Transverse colon (tissue), 4 donors: ENCODE measurements at places on chromosomes 6 and 20. TPM values are rescaled to one million over a fixed set of nuclear protein-coding genes. Genes with fewer than 3 reads are reported as not detected.

GRCh38 chr6:35425284-35425683 lies 26.9 kb upstream of the FANCE start:
- no peak for DNase-seq

GRCh38 chr6:163637524-163637923 lies 223.0 kb downstream of the QKI start:
- DNase-seq: no peak

GRCh38 chr20:33648396-33649004 lies 13.6 kb upstream of the C20orf144 start:
- DNase-seq: no peak

GRCh38 chr20:54716174-54716747 lies 240.9 kb downstream of the DOK5 start:
- no peak for DNase-seq

- no peak for DNase-seq
Observed at GRCh38 chr20:20216941-20217340, 151.0 kb upstream of the INSM1 start.

DNA sequence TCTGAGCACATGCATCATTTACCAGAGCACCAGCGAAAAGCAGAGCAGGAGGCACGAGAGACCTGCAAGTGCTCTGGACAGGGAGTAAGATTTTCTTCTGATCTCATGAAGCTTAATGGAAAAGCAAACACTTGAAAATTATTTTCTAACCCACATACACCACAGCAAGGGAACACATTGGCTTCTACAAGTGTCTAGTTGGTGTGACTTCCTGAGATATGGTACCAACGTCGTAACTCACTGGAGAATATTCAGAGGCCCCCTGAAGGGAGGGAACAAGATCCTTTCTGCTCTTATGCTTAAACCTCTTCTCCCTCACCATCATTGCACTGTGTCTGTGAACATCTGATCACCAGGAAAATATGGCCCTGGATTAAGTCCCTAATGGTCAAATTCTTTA lies 48.6 kb downstream of the PSMB1 start:
- DNase-seq: no peak

DNA sequence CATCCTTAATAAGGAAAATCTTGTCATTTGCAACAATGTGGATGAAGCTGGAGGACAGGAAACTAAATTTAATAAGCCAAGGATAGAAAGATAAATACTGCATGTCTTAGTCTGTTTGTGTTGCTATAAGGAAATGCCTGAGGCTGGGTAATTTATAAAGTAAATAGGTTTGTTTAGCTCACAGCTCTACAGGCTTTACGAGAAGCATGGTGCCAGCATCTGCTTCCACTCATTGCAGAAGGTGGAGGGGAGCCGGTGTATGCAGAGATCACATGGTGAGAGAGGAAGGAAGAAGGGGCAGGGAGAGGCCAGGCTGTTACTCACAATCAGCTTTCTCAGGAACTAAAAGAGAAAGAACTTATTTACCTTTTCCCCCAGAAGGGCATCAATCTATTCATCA lies 118.9 kb upstream of the SMLR1 start:
- DNase-seq: no peak

DNA sequence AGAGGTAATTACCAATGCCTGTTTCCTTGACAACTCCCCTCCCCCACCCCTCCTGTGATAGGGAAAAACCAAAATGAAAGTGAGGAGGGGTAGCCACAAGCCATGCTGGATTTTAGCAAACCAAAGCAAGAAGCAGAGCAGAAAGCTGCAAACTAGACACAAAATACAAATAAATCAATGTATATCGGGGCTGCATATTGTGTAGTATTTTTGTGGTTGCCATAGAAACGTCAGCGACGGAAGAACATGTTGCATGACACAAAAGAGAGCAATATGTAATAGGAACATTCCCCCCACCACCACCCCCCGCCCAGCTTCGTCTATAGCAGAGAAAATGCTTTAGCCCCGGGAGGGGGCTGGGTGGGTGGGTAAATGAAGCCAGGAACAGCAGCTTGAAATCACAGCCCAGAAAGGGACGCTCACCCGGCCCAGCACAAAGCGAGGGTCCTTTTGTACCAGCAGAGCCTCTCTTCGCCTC lies 548 bp downstream of the AGPAT4 start:
- no peak for DNase-seq

DNA sequence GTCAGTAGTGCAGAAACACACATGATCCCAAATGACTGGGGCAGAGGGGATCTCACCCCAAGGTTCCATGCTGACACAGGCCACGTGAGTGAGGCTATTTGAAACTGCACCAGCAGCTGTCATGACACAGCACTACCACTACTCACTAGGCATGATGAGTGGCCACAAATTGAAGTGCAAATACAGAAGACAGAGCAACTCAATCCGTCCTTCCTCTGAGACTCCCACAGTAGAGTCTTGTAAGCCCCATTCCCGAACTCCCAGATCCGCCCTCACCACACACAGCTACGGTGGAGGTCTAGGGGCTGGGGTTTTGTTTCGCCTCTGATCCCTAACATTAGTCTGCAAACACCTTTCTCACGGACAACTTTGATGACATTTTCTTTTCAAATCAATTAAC lies 113.3 kb upstream of the NUP153 start:
- no peak for DNase-seq

- no peak for DNase-seq
Observed at GRCh38 chr6:93088621-93089501, 330.5 kb downstream of the EPHA7 start.

DNA sequence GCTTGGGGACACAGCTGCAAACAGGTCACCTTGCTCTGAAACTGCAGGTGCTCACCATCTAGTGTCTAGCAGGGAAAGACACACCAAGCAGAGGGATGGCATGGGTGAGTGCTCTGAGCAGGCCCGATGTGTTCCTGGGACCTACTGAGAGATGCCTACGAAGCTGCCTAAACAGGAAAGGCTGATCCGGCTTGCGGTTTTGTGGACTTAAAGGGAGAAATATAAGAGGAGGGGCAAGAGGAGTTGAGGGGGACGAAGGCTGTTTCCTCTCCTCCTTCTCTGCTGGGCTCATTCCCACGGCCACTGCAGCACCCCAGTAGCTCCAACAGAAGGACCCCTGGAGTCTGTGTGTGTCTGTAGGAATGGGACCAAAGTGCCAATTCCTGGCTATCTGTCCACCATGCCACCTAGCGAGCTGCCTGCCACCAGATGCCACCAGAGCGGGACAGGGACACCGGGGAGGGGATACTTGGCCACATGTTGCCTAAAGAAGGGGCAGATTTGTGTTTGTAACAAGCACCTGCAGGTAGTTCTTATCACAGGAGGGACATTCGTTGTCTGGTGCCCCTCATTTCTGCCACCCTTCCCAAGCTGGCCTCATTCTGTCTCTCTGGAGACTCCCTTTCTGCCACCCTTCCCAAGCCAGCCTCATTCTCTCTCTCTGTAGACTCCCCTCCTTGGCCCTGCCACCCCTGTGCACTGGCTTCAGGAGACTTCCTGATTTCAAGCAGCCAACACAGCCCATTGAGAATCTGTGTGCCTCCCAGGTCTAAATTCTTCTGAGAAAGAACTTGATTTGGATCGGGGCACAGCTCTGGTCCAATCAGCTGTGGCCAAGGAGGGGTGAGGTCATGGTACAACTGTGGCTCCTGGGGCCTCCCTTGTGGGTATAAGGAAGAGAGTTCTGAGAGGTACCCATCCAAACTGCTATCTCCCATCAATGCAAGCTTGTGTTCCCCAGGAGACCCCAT lies 221.8 kb downstream of the ANKRD60 start:
- no peak for DNase-seq

DNA sequence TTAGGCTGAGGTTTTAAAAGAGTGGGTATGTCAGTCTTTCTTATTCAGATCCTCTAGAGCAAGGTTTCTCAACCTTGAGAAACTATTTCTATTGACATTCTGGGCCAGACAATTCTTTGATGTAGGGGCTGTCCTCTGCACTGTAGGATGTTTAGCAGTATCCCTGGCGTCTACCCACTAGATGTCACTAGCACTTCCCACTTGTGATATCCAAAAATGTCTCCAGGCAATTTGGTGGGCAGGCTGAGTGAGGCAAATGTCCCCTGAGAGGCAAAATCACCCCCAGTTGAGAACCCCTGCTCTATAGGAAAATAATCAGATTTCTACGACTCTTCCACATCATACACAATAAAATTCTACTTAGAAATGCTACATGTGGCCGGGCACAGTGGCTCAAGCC lies 7.7 kb upstream of the ZKSCAN8 start:
- no peak for DNase-seq

- DNase-seq: no peak
Observed at GRCh38 chr20:47816487-47817451, 31.5 kb upstream of the SULF2 start.

GRCh38 chr6:90347411-90347851 lies 50.8 kb upstream of the BACH2 start:
- DNase-seq: no peak

DNA sequence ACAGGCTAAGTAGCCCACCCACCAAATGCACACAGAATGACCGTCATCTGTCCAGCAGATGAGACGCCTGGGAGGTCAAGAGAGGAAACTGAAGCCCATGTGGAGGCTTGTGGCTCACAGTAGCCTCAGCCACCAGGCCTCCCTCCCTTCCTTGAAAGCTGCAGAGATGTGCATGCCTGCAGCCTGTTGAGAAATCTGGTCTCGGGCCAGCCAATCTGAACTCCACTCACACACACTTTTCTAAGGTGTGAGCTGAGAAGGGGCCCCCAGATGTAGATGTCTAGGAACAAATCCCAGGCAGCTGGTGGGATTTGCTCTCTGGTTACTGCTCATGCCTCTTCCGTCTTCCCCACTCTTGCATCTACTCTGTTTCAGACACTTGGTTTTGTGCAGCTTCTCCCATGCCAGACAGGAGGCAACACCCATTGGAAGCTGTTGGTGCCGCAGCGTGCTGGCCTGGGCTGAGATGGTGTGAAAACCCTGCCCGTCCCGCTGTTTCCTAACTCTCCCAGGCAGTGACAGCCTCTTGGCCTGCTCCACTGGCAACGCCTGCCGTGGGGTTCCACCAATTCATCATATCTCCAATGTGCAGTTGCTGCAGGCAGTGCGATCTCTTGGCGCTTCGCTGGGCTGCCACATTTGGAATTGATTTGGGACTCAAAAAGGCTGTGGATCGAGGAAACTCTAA lies 24.1 kb upstream of the PAX1 start:
- no peak for DNase-seq

GRCh38 chr6:134323698-134324097 lies 5.8 kb upstream of the SGK1 start:
- no peak for DNase-seq

DNA sequence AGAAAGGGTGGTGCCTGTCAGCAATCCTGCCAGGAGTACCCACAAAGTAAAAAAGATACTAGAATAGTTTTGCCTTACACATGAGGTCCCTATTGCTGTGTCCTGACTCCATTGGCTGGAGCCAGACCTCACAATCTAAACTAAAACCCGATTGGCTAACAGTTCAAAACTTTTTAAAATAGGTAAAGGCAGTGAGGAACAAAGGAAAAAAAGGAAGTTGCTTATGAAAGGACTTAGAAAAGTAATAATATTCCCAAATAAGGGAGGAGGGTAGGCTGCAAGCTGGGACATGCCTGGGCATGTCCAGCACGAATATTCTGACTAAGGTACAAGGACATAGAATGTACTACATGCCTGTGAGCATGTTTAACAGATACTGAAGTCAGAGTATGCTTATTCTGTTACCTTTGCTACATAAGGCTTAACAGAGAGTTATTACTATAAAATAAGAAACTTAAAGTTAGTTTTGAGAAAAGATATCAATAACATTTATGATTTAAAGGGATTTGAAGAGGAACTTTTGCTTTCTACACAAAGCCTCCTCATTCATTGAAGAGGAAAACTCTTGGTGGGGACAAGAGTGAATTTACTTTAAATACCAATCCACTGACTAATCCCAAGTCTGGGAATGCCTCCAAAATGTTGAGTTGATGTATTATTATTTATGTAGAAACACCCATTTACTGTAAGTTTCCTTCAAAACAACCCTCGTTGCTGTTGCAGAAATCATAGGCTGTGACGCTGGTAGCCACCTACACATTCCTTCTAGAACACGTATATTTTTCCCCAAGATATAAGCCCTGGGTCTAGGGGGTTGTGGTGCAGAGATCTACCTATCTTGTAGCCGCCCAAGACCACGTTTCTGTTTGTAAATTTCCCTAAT lies 8.2 kb upstream of the MTHFD1L start:
- DNase-seq: no peak

GRCh38 chr6:22363166-22363713 lies 66.4 kb upstream of the PRL start:
- DNase-seq: no peak

GRCh38 chr6:109339906-109340678 lies 42.2 kb downstream of the CD164 start:
- no peak for DNase-seq

DNA sequence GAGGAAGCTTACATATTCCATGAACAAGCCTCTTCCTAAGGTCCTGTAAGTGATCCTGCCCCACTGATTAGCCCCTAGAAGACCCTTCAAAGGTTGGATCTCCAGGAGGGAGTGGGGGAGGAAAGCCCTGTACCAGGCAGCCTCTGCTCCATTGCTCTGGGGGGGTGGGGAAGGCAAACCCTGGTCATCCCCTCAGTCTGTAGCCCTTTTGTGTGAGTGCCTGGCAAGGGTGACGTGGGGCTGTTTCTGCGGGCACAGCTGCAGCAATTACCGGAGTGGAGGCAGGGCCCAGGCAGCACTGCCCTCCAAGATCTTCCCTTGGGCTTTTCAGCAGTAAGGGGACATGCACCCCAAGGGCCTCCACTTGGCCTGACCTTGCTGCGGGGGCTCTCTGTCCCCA lies at the start of gene MOG:
TSS of gene MOG (plus strand) at position 295 of the 400 bp plus-strand sequence. CDS start 118 bp downstream, outside the sequence.
- no peak for DNase-seq

DNA sequence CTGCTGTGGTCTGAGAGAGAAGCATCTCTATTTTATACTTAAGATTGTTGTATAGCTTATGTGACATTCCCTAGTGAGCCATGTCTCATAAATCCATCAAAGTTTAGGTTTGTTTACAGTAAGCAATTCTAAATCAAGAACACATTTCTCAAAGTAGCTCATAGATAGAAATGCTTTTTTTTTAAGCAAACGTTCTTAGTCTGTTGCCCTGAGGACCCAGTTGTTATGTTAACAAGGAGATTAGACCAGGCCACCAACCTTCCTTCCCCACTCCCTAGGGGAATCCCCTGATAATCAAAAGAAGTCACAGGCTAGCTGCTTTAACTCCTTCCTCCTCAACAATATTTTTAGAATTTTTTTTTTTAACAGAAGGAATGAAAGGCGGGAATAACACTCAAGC lies 169.0 kb downstream of the FUT9 start:
- no peak for DNase-seq

SLC26A8 gene
- total RNA-seq: not detected

RHAG gene
- 0.64 TPM for total RNA-seq

CCM2L gene
- 3.2 TPM for total RNA-seq

CD40 gene
- 3.0 TPM for total RNA-seq

GJA10 gene
- not detected for total RNA-seq

BPIFB1 gene
- total RNA-seq: not detected

NTSR1 gene
- 1.5 TPM for total RNA-seq

PLN gene
- 46.8 TPM for total RNA-seq

ENPP1 gene
- total RNA-seq: 24.0 TPM

POPDC3 gene
- total RNA-seq: not detected

ANGPT4 gene
- not detected for total RNA-seq

AARS2 gene
- total RNA-seq: 18.3 TPM

EYS gene
- total RNA-seq: 0.41 TPM

BRPF3 gene
- total RNA-seq: 74.8 TPM

PPIL6 gene
- total RNA-seq: 1.9 TPM

KATNA1 gene
- 2.4 TPM for total RNA-seq
